ENCODE measurements at places on chromosomes 6 and 20.

DNA sequence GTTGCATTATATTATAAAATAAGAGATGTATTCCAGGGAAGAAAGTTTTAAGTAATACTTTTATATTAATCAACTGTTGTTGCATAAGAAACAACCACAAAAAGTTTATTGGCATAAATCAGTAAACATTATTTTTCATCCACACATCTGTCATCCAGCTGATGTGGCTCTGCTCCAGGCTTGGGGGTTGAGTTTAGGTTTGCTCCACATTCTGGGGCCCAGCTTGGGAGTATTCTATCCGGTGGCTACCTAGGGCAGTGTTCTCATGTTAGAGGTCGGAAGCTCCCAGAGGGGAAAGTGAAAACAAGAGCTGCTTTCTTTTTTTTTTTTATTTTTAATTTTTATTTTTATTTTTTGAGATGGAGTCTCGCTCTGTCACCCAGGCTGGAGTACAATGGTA is 728.4 kb upstream of the FLRT3 start:
- no peak for DNase-seq

GRCh38 chr6:135567375-135568083 is 70.0 kb upstream of the AHI1 start:
- DNase-seq: no peak

- DNase-seq: peak; percentile 74
Observed at GRCh38 chr6:30238178-30238795, 25.1 kb upstream of the TRIM26 start.

- no peak for DNase-seq
Observed at GRCh38 chr20:2767768-2768631, 32.4 kb downstream of the CPXM1 start.

GRCh38 chr6:141313986-141314385 is 818.7 kb upstream of the GJE1 start:
- DNase-seq: no peak

DNA sequence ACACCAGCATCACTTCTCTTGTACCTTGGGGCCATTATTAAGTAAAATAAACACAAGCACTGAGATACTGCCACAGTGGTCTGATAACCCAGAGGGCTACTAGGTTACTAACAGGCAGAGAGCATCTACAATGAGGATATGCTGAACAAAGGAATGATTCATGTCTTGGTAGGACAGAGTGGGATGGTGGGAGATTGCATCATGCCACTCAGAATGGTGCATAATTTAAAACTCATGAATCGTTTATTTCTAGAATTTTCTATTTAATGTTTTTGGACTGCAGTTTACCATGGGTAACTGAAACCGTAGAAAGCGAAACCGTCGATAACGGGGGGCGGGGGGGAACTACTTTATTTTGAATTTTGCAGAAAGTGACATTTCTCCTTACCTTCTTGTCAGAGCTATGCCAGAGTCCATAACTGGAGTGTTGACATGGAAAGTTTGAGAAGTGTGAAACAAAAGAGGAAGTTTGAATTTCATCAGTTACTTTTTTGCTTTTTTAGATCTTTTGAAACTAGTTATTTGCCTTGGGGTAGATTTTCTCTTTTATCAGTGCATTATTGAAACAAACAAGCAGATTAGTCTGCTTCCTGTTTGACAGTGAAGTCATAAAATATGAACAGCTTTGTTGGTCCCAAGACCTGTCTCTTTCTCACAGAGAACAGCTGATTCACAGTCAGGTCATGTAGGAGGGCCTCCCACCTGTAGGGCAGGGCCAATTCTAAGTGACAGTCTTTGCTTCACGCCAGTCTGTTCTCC is 124.9 kb downstream of the KLHL32 start:
- DNase-seq: peak; percentile 66

- DNase-seq: no peak
Observed at GRCh38 chr20:38161412-38161774, 3.7 kb downstream of the TGM2 start.

DNA sequence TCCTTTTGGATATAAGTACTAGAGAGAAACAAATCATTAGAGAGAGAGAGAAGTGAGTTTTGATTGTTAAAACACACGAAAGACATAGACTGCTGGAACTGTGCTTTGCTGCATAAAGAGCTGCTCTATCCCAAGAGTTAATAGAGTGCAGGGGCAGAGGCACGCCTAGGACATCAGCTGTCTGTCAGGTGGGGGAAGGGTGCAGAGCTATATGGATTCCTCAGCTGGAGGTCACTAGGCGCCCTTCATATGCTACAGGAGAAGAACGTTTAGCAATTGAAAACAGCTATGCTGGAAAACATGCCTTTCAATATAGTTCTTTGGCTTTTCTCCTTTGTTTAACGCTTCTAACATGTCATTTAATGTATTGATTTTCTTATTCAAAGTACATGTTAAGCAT is 169.0 kb upstream of the MCHR2 start:
- no peak for DNase-seq

All from GM13976 (cell line).